ENCODE measurements at places on chromosomes 1 and 21.
A peak's percentile ranks its signal among the peaks of the same experiment; 100 is the strongest.

- DNase-seq = peak; percentile 72
Observed at GRCh38 chr1:89945852-89946476, 48.9 kb upstream of the ZNF326 start.

GRCh38 chr1:28973596-28974421 lies 59.4 kb downstream of the EPB41 start:
- DNase-seq = peak; percentile 25

DNA sequence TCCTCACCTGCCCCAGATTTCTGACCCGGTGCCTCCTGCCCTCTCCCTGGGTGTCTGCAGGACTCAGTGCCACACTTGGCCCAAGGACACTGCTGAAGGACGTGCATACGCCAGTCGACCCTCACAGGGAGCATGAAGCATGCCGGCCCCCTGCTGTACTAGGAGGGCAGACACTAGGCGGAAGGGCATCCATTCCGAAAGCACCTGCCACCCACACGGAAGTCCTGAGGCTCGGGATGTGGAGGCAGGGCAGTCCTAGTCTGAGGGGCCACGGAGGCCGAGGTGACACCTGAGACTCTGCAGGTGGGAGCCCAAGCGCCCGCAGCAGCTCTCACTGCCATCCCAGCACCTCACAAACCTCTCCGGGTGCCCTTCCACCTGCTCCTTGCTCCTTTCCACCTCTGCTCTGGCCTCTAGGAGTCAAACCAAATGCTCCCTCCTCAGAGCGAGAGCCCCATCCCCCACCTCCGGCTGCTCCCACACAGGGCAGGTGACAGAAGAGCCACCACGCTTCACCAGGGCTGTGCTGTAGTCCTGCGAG lies 2.4 kb downstream of the NPHP4 start:
- DNase-seq = no peak

- DNase-seq = no peak
Observed at GRCh38 chr1:3588395-3588794, 22.9 kb downstream of the MEGF6 start.

- no peak for DNase-seq
Observed at GRCh38 chr1:236862615-236863211, 67.6 kb downstream of the MTR start.

GRCh38 chr1:181044449-181044966 lies 10.7 kb downstream of the MR1 start:
- DNase-seq = peak; percentile 32

- DNase-seq = no peak
Observed at GRCh38 chr1:79694241-79694640, 687.7 kb upstream of the ADGRL4 start.

DNA sequence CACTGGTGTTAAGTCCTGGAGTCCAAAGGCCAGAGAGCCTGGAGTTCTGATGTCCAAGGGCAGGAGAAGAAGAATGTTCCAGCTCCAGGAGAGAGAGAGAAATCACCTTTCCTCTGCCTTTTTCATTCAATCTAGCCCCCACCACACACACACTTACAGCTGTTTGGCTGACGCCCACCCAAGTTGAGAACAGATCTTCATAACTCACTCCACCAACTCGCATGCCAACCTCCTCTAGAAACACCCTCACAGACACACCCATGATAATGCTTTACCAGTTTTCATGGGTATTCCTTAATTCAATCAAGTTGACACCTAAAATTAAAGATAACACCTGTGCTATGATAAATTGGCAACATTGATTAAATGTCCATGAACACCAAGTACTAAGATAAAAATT lies 42.0 kb downstream of the MNDA start:
- no peak for DNase-seq

GRCh38 chr1:44020464-44020863 lies 10.8 kb downstream of the SLC6A9 start:
- no peak for DNase-seq

DNA sequence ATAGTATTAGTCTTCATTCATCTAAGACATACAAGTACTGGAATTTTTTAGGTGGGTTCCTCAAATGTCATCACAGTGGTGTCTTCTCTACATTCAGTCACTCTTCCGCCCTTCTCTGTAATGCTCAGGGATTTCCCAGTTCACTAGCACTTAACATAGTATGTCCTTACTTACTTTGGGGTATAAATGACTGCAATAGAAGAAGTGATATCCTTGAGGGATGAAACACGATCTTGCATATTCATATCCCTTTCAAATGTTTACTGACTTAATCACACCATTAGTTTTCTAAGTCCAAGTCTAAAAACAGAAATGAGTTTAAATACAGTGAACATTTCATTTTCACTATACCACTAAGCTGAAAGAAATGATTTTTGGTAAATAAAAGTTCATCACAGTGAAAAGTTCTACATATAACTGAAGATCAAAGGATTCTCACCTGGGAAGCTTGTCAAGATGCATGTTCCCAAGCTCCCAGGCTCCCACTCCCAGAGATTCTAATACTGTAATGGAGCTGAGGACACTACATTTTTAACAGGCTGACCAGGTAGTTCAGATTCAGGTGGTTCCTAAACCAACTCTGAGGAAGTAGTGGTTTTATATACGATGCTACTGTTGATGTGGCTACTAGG lies 29.7 kb downstream of the MRPL39 start:
- DNase-seq = no peak

- no peak for DNase-seq
Observed at GRCh38 chr1:230747127-230747730, at the start of gene CAPN9. Gene CAPN9 (plus strand): TSS chr1:230747388. CDS start chr1:230747497, 109 bp downstream.

GRCh38 chr21:16569679-16570078 lies 839.9 kb downstream of the USP25 start:
- peak; percentile 82 for DNase-seq

DNA sequence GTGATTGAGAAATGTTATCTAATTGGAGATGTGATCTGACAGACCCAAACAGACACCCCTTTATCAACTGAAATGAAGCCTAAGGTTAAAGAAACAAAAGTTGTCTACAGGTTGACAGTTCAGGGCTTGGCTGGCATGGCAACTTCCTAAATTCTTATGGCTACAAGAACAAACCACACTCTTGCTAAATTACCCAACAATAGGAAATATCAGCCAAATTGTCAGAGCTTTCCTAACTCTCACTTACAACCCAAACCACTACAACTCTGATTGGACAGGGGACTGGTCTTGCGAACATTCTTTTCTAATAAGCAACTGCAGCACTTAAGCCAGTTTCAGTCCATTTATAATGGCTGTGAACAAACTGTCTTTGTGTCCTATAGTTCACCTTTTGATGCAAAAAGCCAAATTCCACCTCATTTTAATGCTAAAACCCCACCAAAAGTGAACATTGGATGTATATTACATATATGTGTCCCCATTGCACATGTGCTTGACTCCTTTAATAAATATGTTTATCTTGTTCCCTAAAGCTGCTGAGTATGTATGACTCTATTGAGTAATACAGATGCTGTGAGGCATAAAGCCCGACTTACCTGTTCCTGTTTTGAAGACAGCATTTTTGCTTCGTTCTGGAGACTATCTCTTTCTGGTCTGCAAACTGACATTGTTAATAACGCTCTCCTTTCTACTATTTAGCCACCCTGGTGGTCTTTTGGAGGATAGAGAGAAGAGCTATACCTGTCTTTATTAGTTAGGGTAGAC lies 101.3 kb upstream of the HMCN1 start:
- DNase-seq = peak; percentile 68

GRCh38 chr1:233606813-233607212 lies 7.1 kb upstream of the KCNK1 start:
- DNase-seq = no peak

DNA sequence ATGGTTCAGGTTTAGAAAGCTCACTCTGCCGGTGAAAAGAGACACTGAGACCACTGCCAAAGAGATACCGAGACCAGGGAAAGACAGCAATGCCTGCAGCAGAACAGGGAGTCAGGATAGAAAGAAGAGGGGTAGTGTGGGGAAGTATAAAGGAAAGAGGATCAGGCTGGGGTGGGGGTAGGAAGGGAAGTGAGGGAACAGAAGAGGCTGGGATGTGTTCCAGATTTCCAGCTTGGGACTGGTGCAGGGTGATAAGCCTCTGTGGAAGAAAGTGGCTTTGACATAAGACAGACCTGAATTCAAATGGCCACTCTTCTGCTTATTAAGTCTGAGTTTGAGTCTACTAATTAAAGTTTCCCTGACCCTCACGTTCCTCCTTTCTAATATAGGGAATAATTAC lies 105.9 kb downstream of the PIK3R3 start:
- no peak for DNase-seq

DNA sequence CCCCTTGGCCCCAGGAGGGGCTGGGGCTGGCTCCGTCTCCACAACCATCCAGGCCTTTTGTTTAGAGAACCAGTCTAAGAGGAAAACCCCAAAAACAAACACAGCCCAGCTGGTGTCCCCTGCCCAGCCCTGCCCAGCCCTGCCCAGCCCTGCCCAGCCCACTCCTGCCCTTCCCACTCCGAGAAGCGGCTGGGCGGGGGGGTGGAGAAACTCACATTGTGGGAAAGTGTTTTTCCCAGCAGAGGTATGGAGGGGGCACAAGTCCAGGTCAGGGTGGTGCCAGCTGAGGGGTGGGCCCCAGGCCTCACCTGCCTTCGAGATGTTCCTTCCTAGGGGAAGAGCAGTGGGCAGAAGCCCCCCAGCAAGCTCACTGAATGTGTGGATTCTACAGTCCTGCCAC lies 10.0 kb upstream of the FAM131C start:
- DNase-seq = no peak

GRCh38 chr1:74689621-74690363 lies 16.2 kb upstream of the ERICH3 start:
- peak; percentile 39 for DNase-seq

GRCh38 chr1:172338295-172338735 lies 82.2 kb upstream of the C1orf105 start:
- DNase-seq = no peak

- no peak for DNase-seq
Observed at GRCh38 chr1:221159608-221160007, 280.4 kb downstream of the HLX start.

DNA sequence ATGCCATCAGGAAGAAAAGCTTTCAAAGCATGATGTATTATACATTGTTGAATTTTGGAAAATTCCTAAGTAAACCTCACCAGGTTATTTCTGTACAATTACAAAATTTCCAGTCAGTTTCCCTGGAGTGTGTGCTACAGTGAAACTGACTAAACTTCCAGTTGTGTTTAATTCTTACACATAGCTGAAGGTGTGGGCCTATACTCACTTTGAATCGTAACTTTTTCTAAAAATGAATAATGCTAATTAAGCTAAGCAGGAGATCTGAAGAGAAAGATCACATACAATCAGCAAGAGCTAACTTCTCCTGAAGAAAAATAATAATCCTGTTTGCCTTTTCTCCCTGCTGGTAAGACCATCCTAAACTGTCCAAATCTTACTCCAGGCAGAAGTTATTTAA lies 537.2 kb upstream of the PBX1 start:
- DNase-seq = no peak

GRCh38 chr1:44724955-44725698 lies 5.8 kb downstream of the RNU5D-1 start:
- DNase-seq = no peak

- DNase-seq = no peak
Observed at GRCh38 chr1:209751627-209752231, 4.1 kb upstream of the TRAF3IP3 start.
